Caki2 (cell line): ENCODE measurements at places on chromosomes 6 and 20. TPM values are rescaled to one million over a fixed set of nuclear protein-coding genes. Genes with fewer than 3 reads are reported as not detected.

DNA sequence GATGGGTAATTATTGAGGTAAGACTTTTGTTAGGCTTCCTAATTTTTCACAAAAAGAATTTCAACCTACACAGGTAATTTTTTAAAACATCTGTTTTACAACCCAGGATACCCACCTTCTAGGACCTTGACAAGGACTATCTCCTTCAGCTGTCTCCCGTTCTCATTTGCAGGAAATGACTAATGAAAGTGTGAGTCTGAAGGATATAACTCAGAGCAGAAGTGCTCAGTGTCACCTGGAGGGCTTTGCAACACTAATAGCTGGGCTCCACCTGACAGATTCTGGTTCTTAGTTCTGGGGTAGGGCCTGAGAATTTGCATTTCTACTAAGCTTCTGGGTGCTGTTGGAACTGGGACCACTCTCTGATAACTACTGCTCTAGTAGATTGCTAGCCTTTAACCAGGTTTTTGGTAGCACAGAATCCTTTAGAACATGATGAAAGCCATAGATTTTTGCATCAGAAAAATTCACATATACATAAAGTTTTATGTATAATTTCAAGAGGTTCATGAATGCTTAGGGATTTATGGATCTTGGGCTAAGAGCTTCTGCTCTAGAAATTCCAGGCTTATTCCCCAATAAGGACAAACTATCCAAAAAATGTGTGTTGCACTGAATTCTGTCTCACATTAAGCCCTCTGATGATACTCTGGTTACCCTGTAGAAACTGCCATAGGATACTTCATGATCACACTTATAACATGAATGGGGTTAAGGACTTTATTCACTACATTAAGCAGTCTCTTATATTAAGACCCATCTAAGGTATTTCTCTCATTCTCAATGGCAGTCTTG lies 30.3 kb downstream of the AK9 start:
- no peak for DNase-seq

- DNase-seq: no peak
These were observed 105.7 kb upstream of the KCNK16 start for GRCh38 chr6:39428152-39428551.

GRCh38 chr6:48078120-48078519 lies 32.9 kb downstream of the PTCHD4 start:
- DNase-seq: no peak

PDRG1 gene
- 50.9 and 55.6 TPM in 2 replicates for total RNA-seq

DNA sequence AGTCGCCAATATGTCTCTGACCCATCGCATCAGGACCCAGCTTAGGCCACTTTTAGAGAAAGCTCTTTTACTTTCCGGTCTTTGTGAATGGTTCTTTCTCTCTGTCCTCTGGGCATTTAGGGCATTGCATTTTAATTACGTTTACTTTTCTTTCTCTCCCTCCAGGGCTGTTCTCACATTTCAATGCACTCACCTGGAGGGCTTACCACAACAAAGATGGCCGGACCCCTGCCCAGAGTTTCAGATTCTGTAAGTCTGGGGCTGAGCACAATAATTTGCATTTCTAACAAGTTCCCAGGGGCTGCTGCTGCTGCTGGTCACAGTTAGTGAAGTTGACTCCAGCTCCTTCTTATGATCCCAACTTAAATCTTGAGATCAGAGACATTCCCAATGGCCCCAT lies 3.0 kb downstream of the ANKRD66 start:
- no peak for DNase-seq

DNA sequence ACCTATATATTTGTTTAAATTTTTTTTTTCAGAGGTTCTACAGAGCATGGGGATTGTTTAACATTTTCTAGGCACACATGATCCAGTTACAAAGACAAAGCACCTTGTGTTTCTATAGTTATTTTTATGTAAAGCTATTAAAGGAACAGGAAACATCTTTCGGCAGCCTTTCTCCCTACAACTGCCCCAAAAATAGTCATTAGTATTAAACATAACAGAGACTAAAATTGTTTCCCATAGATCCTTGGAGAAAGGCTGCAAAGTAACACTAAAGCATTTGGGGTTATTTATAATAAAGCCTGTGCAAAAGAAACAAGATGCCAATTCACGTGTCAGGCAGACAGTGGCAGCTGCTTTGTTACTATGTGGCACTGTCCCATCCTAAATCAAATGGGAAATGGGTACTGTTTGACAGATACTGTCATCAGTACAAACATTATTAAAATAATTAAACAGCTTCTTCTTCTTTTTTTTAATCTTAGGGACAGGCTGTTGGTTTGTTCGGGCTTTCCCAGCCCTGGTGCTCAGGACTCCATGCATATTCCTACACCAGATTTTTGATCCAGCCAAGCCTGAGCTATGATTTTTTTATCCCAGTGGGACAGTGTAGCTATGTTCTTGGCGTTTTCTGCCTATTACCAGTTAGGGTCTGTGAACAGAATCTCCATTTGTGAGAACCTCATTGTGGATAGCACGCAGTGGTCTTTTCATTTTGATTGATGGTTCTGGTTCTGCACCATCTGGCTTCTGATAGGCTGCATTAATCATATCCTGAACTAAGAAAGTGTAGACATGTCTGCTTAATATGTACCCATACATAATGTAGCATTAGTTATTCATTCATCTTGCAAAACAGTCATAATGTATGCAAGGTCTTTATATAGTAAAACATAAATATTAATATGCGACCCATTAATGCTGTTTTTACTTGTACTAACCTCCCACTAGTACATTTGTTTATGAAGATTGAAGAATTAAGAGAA lies 460.4 kb upstream of the SOX4 start:
- DNase-seq: no peak

PSMB8 gene
- total RNA-seq: 267 and 291 TPM in 2 replicates

DNA sequence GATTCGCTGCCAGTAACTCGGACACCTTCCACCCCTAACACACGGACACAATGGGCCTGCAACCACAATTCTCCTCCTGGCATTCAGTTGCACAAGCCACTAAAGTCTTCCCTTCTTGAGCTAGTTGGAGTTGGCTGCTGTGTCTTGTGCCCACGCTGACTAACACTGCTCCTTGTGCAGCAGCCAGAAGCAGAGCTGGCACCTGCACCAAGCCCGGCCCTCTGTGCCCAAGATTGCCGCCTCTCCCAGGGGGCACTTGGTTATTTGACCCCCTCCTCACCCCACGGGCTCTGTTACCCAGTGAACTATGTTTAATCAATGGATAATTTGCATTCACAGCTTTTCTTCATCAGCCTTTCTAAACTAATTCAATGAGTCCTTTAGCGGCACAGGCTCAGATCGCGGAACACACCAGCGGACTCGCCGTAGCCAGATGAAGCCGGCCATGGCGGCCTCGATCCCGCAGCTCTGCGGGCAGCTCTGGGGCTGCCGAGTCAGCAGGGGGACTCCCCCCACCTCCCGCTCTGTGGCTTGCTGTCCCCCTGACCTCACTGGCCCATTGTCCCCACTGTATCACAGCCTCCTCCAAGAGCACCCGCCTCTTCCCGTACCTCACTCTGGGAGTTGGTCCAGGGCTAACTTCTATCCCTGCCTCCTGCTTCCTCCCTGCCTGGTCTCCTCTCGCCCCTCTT lies 94.8 kb upstream of the AFDN start:
- no peak for DNase-seq

- no peak for DNase-seq
These were observed 146.6 kb downstream of the RNF144B start for GRCh38 chr6:18533793-18534192.

DNA sequence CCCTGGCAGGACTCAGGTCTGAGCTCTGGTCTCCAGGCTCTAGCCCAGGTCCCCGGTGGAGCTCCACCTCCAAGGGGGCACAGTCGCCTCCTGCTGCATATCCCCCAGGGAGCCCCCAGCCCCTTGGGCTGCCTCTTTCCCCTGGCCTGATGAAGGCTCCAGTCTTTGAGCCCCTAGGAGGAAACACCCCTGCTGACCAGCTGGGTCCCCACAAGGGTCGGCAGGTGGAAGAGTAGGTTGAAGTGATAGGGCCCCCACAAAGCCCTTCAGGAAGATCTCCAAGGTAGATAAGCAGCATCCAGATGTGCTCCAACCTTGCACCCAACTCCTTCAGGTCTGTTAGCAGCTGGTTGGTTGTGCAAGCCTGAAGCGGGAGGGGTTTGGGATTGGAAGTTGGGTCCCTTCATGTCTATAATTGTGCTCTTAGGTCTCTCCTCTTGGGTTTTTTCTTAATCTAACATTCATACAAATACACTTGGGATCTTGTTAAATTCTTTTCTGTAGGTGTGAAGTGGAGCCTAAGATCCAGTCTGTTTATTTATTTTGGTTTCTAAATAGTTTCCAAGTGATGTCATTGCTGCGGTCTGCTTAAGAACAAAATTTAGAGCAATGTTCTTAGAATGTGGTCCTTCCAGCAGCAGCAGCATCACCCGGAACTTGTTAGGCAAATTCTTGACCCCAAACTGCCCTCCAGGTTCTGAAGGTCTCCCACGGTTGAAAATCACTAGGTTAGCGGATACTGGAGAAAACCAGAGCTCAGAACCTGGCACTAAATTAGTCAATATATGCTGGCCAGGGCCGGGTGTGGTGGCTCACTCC lies 5.1 kb downstream of the UBE2C start:
- DNase-seq: peak; percentile 87

DNA sequence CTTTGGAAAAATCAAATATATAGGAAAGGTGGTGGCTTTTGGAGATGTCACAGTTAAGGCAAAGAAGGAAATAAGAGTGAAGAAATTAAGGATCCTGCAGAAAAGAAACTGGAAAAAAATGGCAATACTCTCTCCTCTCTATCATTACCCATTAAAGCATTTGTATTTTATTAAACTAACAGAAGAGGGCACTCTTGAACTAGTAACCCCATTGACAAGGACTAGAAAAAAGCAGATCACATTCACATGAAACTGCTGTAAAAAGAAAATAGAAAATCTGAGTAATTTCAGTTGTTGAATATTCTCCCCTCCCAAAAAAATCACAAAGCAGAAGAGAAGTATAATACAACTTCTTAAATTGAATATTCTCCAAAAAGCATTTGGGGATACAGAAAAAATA lies 104.1 kb upstream of the SLC35B3 start:
- DNase-seq: peak; percentile 25

DNA sequence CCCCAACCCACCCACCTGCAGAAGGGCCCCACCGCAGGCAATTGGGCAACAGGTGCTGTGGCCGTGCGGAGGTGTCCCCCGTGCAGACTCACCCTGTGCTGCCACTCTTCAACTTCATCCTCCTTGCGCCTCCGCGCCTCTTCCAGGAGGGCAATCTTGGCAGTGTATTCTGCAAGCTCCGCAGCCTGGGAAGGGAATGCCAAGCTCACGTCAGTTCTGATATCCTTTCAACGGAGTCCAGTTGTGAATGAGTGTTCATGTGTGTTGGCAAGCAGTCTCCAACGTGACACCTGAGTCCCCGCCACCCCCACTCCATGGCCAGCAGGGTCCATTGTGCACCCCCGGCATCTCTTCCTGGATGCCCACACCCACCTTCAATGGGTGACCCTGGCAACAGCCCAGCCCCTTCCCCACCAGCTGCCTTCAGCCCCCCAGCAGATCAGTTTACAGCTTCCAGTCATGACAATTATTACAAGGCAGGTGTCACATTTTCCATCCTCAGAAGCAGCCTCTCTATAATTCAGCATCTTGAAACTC lies 49.9 kb downstream of the EZR start:
- no peak for DNase-seq

DNA sequence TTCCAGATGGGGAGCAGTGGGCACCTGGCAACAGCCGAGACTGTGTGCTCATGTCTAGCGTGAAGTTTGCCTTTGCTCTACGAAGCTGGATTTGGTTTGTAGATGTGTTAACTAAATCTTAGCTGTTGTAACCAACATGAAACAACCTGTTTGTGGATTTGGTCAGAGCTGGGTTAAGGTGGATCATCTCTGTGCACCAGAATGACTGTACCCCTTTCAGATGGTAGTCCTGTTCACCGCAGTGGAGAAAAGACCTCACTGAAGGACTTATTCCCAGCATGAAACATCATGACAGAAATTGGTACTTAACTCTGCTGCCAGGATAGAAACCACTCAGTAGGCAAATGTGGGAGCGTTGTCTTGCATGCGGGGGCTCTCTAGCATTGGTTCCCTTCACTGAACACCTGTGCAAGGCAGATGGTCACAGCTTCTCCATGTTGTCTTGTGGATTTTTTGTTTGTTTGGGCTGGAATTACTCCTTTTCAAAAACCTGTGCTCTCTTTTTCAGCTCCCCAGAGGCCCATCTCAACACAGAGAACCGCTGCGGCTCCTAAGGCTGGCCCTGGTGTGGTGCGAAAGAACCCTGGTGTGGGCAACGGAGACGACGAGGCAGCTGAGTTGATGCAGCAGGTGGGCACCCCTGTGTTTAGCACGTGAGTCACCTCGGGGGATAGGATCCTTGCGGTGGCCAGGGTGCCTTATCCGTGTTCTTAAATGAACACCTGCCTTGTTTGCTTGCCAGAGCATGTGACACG lies 19.3 kb upstream of the EFCAB8 start:
- DNase-seq: no peak
